ENCODE measurements at places on chromosomes 6 and 20.
A peak's percentile ranks its signal among the peaks of the same experiment; 100 is the strongest.

- peak; percentile 3 for DNase-seq
Measured at GRCh38 chr6:150894935-150895552, 29.5 kb downstream of the MTHFD1L start.

DNA sequence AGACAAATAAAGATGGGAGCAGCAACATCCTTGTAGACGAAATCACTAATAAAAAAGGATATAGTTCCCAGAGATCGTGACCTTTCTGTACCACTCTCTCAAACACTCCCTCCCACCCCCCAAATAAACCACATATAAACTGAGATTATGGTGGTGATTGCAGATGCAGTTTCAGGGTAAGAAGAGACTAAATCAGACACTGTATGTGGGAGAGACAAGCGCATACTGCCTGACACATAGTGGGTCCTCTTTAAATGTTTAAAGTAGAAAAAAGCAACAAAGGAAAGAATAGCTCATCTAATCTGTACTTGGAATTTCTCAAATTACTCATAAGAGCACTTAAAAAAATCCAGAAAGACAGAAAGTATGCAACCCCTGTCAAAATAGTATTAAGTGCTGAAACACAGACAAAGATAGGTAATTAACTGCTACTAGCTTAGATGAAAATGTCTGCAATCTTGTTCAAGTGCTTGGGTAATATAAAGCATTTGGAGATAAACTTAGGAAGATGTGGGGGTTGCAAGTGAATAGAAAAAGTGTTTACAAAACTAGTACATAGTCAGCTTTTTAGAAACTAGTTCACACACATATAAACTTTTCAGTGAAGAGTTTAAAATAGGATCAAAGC, 151.6 kb downstream of the BACH2 start:
- no peak for DNase-seq

GRCh38 chr20:64115171-64115911, 8.0 kb upstream of the NPBWR2 start:
- DNase-seq: no peak

DNA sequence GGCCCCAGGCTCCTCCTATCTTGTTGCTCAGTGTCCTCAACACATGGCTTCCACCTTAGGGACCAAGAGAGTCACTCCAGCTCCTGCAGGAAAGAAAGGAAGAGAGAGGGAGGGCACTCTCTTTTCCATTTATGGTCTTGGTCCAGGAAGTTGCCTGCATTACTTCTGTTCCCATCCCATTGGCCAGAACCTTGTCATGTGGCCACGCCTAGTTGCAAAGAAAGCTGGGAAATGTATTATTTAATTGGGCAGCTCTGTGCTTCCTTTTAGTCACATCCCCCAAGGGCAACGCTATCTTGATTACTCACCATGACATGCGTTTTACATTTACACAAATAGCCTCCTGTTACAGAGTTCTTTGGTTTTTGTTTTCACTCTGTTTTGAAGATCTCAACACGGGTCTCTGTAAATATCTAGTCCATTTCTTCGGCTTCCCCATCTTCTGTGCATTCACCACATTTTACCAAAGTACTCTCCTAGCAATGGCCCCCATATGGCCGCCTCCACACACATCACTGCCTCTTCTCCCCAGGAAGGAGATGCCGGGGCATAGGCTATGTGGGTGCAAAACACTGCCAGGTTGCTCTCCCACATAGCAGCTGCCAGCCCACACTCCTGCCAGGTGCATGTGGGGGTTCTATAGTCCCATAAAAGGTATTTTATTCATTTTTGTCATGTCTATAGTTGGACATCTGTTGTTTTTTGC, 35.7 kb upstream of the ZMYND8 start:
- no peak for DNase-seq

DNA sequence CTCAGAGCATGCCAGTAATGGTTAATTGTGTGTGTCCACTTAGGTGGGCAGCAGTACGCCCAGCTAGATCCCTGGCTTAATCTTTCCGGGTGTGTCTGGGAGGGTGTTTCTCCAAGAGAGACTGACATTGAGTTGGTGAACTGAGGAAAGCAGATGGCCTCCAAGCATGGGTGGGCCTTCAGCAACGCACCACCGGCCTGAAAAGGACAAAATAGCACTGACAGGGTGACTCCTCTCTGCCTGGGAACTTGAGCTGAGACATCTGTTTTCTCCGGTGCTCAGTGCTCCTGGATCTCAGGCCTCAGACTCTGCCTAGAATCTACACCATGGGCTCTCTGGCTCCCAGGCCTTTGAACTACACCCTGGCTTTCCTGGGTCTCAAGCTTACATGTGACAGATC, 43.2 kb downstream of the C6orf118 start:
- no peak for DNase-seq

DNA sequence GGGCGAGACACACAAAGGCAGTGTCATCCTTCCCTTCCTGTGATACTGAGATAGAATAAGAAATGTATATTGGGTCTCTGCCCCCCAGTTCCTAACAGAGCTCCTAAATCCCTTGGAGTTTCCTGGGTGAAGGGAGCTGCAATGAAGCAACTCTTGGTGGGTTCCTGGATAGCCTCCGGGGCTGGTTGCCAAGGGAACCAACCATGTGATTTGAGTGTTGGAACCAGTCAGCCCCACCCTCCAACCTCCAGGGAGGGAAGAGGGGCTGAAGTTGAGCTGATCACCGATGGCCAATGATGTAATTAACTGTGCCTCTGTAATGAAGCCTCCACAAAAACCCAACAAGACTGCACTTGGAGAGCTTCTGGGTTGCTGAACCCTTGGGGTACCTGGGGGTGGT, 116.6 kb downstream of the SLC22A3 start:
- no peak for DNase-seq

All from stimulated activated CD4-positive, alpha-beta T cell treated with anti-CD3 and anti-CD28 coated beads, Interleukin-2, amount 100 ng/mL, for 48 hours (primary cell).